ENCODE measurements at places on chromosomes 2 and 18.

GRCh38 chr18:76252880-76253279 lies 242.2 kb downstream of the ZNF516 start:
- DNase-seq = no peak

DNA sequence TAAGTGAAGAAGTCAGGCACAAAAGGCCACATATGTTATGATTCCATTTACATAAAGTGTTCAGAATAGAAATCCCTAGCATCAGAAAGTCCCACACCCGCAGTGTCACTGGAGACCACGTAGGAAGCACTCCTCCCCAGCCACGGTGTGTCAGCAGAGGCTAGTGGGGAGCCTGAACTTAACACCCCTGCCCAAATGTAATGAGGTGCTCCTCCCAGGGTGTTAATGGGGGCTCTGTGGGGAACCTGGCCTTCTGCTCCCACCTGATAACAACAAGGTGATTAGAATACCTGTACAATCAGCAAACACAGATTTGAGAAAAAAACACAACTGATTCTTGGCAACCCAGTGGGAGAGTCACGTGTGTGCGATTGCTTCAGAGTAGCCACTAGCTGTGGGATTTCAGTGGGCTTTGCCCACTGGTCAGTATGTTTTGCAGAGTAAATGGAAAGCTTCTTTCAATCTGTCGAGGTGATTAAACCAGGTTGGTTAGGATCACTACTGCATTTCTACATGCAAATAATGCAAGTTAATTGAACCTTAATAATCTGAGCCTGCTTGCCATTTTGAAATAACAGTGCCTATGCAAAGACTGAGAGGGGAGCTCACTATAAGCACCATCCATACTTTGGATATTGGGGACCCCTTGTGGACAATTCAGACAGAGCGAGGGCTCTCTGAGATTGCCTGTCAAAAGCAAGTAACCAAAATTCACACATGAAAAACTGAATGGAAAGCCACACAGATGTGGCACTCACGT lies 20.6 kb upstream of the ATRAID start:
- no peak for DNase-seq

- DNase-seq = no peak
Observed at GRCh38 chr18:76593843-76594242, 98.8 kb upstream of the ZNF516 start.

GRCh38 chr2:57862727-57863126 lies 183.9 kb upstream of the VRK2 start:
- DNase-seq = no peak

DNA sequence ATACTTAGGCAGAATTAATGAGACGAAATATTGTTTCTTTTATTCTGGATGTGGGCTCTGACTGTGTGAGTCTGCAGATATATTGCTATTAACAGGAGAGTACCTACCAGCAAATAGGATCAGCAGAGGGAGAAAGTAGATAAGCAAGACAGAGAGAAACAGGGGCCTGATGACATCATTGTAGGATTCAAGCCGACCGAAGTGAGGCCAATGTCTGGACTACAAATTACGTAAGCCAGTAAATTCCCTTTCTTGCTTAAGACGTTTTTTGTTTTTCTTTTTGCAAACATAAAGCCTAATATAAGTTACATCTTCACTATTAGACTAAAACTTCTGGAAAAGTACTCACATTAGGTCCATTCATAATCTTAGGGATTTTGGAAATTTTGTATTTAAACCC lies 21.4 kb upstream of the PTPRM start:
- no peak for DNase-seq

- no peak for DNase-seq
Observed at GRCh38 chr2:239256350-239256743, 144.5 kb downstream of the HDAC4 start.

GRCh38 chr2:151367571-151367970 lies 10.2 kb downstream of the TNFAIP6 start:
- no peak for DNase-seq

GRCh38 chr2:41026613-41027012 lies 574.7 kb upstream of the SLC8A1 start:
- no peak for DNase-seq
